Ovary (tissue), 10 donors: ENCODE measurements at places on chromosomes 3 and 15. TPM values are rescaled to one million over a fixed set of nuclear protein-coding genes. Genes with fewer than 3 reads are reported as not detected.
A peak's percentile ranks its signal among the peaks of the same experiment; 100 is the strongest.

IL5RA gene
- total RNA-seq = not detected

GRCh38 chr3:15439476-15439875 is 12.1 kb downstream of the EAF1 start:
- no peaks in the 10 kb centered on the region for H3K27me3 ChIP-seq
- DNase-seq = no peak
- H3K27ac ChIP-seq = no peak overlapping the region
- H3K36me3 ChIP-seq = no peaks in the 10 kb centered on the region
- no peak overlapping the region for H3K4me3 ChIP-seq
- H3K4me1 ChIP-seq = no peaks in the 10 kb centered on the region

MESP2 gene
- not detected for total RNA-seq

DNA sequence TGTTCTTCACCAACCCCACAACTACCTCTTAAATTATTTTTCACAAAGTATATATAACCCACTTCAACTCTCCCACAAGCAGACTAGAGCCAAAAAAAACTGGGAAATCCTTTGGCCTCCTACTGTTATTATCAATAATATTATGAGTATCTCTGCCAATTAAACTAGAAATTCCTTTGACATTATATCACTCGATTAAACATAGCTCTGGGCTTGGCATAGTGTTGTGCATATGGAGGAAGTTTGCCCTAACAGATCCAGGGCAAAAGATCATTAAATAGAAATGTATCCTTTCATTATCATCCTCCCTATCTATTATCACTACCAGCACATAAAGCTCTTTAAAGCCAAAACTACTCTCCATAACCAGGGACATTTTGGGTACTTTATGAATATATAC is 74.9 kb downstream of the OSBPL10 start:
- H3K27me3 ChIP-seq = no peaks in the 10 kb centered on the region
- no peak for DNase-seq
- no peak overlapping the region for H3K27ac ChIP-seq
- no peak overlapping the region for H3K4me3 ChIP-seq
- H3K4me1 ChIP-seq = peaks cover 1% of the 10 kb centered on the region

HOMER2 gene
- 8.0 TPM for total RNA-seq

- no peak overlapping the region for H3K27ac ChIP-seq
- no peak overlapping the region for H3K4me3 ChIP-seq
- no peak for DNase-seq
- H3K4me1 ChIP-seq = no peaks in the 10 kb centered on the region
- no peaks in the 10 kb centered on the region for H3K27me3 ChIP-seq
- H3K36me3 ChIP-seq = no peaks in the 10 kb centered on the region
These were observed 376.0 kb upstream of the PDZRN3 start for GRCh38 chr3:74000725-74001124.

RLBP1 gene
- not detected for total RNA-seq

DNA sequence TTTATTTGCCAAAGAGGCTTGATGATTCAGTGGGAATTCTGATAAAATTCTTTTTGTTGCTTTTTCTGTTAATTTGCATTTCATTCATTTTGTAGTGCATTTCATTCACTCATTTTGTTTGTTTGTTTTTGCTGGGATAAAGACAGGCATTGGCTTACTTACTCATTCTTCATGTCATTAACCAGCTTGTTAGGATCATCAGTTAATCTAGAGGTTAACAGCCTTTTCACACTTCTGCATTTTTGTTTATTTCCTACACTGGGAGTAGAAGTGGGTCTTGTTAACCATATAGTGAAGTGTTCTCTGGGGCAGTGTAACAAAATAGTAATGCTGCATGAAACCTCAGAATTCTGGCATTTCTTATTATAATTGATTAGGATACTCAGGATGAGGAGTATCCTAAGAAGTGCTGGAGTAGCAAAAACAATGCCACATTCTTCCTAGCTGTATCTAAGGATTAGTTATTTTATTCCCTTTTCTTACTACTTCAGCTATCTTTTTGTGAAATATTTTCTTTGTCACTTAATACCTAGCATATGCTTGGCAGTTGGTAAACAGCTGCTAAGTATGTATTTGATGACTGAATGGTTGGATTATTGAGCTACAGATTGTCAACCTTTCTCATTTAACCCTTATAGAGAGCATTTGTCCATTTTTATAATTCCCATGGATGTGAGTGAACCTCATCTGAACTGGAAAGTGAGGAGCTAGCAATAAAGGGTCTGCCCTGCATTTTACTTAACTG is 135.7 kb upstream of the LRRFIP2 start:
- no peak for DNase-seq
- H3K27ac ChIP-seq = no peak overlapping the region
- no peaks in the 10 kb centered on the region for H3K4me1 ChIP-seq
- no peaks in the 10 kb centered on the region for H3K36me3 ChIP-seq

GRCh38 chr15:52103217-52104207 is 9.1 kb downstream of the BCL2L10 start:
- DNase-seq = peak; percentile 67
- H3K4me1 ChIP-seq = peaks cover 2% of the 10 kb centered on the region
- no peak overlapping the region for H3K4me3 ChIP-seq
- no peaks in the 10 kb centered on the region for H3K27me3 ChIP-seq

DNA sequence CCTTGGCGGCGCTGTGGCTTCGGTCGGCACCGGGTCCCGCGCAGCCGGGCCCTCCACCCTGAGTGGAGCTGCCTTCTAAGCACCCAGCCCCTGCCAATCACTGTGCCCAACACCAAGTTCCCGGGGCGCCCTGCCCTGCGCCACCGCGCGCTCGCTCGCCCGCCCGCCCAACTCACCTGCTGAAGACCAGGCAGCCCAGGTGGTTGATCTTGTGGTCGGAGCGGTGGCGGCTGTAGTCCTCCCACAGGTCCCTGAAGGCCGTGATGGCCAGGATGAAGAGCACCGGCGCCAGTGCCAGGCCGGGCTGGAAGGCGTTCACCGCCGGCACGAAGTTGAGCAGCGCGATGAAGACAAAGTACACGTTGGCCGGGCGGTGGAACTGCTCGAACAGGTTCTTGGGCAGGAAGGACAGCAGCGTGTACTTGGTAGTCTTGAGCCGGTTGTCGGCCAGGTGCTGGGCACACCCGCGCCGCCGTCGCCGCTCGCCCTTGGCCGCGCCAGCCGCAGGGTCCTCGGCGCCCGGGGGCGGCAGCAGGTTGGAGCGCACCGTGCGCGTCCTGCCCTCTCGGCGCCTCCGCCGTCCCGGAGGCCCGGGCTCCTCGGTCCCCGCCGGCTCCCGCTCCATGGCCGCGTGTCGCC is 536 bp downstream of the ATP10A start:
- DNase-seq = no peak
- peaks cover 6% of the 10 kb centered on the region for H3K4me1 ChIP-seq
- peak overlapping the region; percentile 42 for H3K4me3 ChIP-seq
- no peaks in the 10 kb centered on the region for H3K27me3 ChIP-seq
- no peak overlapping the region for H3K27ac ChIP-seq

SLC22A13 gene
- total RNA-seq = 0.25 TPM

GRCh38 chr3:66409771-66410754 is 90.8 kb downstream of the LRIG1 start:
- no peaks in the 10 kb centered on the region for H3K27me3 ChIP-seq
- DNase-seq = no peak
- no peaks in the 10 kb centered on the region for H3K36me3 ChIP-seq
- H3K27ac ChIP-seq = no peak overlapping the region
- H3K4me1 ChIP-seq = peaks cover 10% of the 10 kb centered on the region

- DNase-seq = no peak
- no peak overlapping the region for H3K4me3 ChIP-seq
- H3K27me3 ChIP-seq = no peaks in the 10 kb centered on the region
- no peak overlapping the region for H3K27ac ChIP-seq
- no peaks in the 10 kb centered on the region for H3K4me1 ChIP-seq
These were observed 203.8 kb downstream of the SOX2 start for GRCh38 chr3:181915551-181915950.

DNA sequence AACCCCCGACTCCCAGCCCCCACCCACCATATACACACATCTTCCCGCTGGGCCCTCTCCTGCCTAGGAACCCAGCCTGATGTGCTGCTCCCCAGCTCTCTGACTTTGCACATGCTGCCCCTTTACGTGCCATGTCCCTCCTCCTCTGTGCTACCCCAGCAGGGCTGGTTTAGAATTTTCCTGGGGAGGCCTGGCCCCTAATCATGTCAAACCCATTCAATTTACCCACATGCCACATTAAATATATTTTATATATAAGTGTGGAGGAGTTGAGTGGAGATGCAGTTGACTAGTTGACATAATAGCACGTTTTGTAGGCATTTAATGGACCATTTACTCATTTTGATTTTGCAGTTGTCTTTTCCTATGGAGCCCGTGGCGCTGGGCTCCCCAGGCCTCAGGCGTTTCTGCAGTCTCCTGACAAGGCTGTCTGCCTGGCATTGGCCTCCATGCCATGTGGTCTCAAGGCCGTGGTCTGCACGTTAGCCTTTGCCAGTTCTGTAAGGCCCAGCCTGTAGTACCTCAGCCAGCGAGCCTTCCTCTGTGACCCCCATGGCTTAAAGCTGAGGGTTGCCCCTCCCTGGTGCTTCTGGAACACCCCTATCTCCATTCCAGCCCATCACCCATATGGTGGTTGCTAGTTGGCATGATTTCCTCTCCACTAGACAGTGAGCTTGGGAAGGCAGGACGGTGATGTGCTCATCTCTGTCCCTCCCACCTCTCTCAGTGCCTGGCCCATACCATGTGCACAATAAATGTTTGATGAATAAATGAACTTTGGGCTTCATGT is 155.8 kb downstream of the TLE3 start:
- no peak overlapping the region for H3K4me3 ChIP-seq
- no peak overlapping the region for H3K27ac ChIP-seq
- no peaks in the 10 kb centered on the region for H3K27me3 ChIP-seq

TM4SF1 gene
- 46.1 TPM for total RNA-seq

- peaks cover 10% of the 10 kb centered on the region for H3K4me1 ChIP-seq
- no peak overlapping the region for H3K4me3 ChIP-seq
- DNase-seq = no peak
- no peaks in the 10 kb centered on the region for H3K27me3 ChIP-seq
These were observed 73.0 kb downstream of the FILIP1L start for GRCh38 chr3:100041328-100041749.

DNA sequence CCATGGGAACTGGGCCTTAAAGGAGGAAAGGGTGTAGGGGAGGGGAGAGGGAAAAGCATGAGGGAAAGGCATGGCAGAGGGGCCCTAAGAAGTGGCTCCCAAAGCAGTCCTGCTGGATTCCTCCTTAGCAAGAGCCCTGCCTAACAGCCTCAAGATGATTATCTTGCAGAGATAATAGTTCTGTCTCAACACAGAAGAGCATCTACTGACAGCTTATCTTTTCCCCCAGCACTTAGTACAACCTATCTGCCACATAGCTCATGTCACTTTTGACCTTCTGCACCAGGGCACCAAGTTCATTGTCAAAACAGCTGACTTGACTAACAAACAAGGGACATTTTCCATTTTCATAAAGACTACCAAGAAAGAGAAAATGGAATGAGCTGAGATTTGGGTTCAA is 86.3 kb downstream of the ANP32A start:
- H3K4me3 ChIP-seq = no peak overlapping the region
- no peaks in the 10 kb centered on the region for H3K36me3 ChIP-seq
- no peaks in the 10 kb centered on the region for H3K27me3 ChIP-seq
- no peak for DNase-seq
- H3K4me1 ChIP-seq = peaks cover 8% of the 10 kb centered on the region

- no peaks in the 10 kb centered on the region for H3K27me3 ChIP-seq
- no peaks in the 10 kb centered on the region for H3K36me3 ChIP-seq
- H3K4me1 ChIP-seq = no peaks in the 10 kb centered on the region
- no peak overlapping the region for H3K4me3 ChIP-seq
- DNase-seq = no peak
These were observed 8.8 kb downstream of the SATB1 start for GRCh38 chr3:18416332-18416731.

DNA sequence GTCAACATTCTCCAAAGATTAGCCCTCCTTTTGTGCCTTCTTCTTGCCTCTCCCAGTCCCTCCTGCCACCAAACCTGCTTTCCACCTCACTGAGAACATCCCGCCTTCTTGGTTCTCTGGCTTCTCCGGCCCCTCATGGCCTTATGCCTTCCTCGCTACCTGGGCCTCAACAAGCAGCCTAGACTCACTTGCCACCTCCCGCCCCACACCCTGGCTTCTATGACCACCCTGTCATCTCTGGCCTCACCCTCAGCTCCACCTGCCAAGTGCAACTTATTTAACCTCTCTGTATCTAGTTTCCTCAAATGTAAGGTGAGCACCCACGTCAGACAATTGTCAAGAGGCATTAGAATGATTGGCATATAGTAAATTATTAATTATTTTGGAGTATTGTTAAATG is 68.8 kb upstream of the MEX3B start:
- H3K27ac ChIP-seq = no peak overlapping the region
- no peaks in the 10 kb centered on the region for H3K27me3 ChIP-seq
- no peak overlapping the region for H3K4me3 ChIP-seq
- H3K36me3 ChIP-seq = no peaks in the 10 kb centered on the region
- no peaks in the 10 kb centered on the region for H3K4me1 ChIP-seq
- no peak for DNase-seq

DNA sequence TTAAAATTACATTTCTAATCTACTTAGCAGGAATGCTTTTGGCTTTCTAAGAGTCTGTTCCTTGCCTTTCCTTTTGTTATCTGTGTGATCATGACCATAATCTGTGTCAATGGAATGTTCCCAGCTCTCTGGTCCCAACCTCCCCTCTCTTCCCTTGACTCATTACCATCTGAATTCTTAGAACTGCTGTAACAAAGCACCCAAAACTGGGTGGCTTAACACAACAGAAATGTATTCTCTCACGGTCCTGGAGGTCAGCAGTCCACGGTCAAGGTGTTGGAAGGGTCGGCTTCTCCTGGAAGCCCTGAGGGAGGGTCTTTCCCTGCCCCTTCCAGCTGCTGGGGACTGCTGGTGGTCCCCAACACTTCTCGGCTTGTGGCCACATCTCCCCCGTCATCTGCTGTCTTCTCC is 81.1 kb downstream of the LRRK1 start:
- DNase-seq = no peak
- no peak overlapping the region for H3K27ac ChIP-seq
- H3K27me3 ChIP-seq = no peaks in the 10 kb centered on the region
- no peaks in the 10 kb centered on the region for H3K36me3 ChIP-seq

- H3K4me1 ChIP-seq = peaks cover 8% of the 10 kb centered on the region
- no peaks in the 10 kb centered on the region for H3K27me3 ChIP-seq
- no peak for DNase-seq
These were observed 3.4 kb upstream of the POLG start for GRCh38 chr15:89338036-89338435.

DNA sequence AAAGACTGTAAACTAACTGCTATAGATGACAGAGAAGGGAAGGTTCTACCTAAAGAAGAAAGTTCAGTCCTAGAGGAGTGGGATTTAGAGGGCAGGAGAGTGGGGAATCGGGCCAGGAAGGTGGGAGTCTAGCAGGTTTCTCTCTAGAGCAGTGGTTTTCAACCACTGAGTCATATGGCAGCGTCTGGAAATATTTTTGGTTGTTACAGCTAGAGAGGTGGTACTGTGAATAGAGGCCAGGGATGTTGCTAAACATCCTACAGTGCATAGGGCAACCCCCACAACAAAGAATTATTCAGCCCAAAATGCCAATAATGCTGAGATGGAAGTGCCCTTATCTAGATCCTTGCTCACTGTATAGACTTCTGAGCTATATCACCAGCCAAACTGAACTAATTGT is 28.7 kb downstream of the ATP1B3 start:
- no peaks in the 10 kb centered on the region for H3K27me3 ChIP-seq
- no peaks in the 10 kb centered on the region for H3K36me3 ChIP-seq
- no peak overlapping the region for H3K27ac ChIP-seq
- no peaks in the 10 kb centered on the region for H3K4me1 ChIP-seq
- DNase-seq = no peak
